ENCODE measurements at places on chromosomes 6 and 20.
A peak's percentile ranks its signal among the peaks of the same experiment; 100 is the strongest.

- no peak for DNase-seq
Observed at GRCh38 chr6:119262612-119263011, 86.9 kb downstream of the MAN1A1 start.

DNA sequence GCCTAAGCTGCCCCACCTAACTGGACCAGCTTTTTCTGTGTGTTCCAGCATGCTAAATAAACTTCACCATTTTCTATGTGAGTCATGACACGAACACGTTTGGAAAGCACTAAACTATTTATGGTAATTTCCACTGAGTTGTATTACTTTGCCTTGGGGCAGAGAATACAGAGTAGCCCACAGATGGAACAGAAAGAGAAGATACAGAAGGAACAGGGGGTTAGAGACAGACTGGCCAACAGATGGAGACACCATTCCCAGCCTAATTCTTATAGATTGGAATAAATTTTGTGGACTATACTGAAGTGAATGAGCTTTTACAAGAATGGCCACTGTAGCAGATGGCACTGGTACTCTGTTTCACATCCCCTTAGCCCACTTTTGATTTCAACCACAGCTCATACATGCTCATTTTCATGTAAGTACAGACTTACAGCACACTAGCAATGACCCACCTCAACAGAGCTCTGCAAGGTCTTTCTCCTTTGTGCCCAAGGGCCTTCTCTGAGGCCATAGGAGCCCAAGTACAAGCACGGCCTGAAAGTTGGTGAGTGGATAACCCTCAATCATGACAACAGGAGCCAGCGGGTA, 13.1 kb upstream of the NT5DC1 start:
- DNase-seq = no peak

- DNase-seq = no peak
Observed at GRCh38 chr6:33776764-33777163, 12.2 kb downstream of the LEMD2 start.

DNA sequence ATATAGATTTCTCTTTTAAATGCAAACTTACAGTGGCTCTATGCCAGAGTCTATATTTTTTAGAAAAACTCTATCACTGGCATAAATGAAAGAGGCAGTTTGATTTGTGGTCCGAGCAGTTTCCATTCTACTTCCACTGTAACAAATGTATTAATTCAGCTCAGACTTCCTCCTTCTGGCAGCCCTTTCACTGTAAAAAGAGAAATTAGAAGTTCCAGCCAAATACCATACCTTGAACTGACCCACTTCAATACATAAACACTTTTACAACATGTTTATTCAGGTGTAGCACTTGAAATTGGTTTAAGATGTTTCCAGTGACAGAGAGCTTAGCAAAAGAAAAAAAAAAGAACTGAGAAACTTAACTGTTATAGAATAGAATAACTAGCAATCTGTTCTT, 99.3 kb downstream of the BMP5 start:
- DNase-seq = no peak

GRCh38 chr6:40352006-40352405, 235.2 kb downstream of the LRFN2 start:
- no peak for DNase-seq

GRCh38 chr6:21603082-21603952, 9.8 kb downstream of the SOX4 start:
- DNase-seq = no peak

DNA sequence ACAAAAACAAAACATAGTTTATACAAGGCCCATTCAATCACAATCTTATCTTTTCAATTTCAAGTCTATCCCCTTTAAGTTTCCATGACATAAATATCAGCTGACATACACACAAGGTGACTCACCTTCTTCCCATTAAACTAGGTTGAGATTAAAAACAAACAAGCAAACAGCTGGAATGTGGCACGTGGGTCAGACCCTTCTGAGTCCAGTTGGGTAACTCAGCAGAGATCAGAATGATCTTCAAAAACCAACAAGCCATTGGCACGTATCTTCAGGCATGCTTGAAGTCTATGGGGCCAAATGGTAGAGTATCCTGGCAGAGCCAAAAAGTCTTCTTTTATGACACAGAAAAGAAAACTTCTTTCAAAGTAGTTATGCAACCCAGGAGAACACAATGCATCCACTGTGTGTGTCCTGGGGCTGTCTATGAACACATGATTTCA, 603.5 kb upstream of the CITED2 start:
- DNase-seq = peak; percentile 93

DNA sequence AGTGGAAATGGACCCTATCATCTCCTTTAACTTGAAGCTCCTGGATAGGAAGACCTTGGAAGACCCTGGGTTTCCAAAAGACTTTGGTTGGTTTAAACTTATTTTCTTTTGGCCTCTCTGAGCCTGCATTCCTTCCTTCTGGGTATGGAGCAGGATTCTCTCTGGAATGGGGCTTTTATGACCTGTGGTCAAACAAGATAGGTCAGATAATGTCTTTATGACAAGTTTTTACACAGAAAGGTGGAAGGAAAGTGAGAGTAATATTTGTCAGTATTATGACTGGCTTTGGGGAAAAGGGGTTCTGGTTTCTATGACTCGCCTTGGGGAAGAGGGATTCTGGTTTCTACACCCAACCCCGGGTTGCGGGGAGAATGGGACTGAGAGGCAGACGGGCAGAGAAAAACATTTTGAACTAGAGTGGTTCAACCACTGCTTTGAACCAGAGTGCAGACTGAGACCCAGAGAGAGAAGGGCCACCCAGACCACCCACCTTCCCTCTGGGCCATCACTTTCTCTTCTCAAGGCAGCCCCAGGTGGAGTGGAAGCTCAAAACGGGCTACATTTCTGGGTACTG, 37.6 kb upstream of the KCNK5 start:
- no peak for DNase-seq

- no peak for DNase-seq
Observed at GRCh38 chr6:129138739-129139405, 255.9 kb downstream of the LAMA2 start.

GRCh38 chr6:137571854-137572253, 77.7 kb upstream of the OLIG3 start:
- DNase-seq = peak; percentile 7

- no peak for DNase-seq
Observed at GRCh38 chr6:135798751-135799515, 52.6 kb upstream of the PDE7B start.

- no peak for DNase-seq
Observed at GRCh38 chr20:48034751-48035150, 249.5 kb upstream of the SULF2 start.

DNA sequence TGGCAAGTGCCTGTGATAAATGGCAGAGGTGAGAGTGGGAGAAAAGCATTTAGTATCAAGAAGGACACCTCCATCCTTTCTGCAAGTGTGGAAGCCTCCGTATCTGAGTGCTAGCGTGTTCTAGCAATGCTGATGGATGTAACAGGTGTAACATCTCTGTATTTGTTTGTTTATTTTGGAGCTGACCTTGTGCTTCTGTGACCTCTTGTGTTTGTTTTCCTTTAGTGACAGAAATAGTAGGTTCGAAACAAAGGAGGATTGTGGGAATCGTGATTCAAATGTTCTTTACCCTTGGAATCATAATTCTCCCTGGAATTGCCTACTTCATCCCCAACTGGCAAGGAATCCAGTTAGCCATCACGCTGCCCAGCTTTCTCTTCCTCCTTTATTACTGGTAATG, 60.4 kb downstream of the SLC22A3 start:
- DNase-seq = no peak

- DNase-seq = no peak
Observed at GRCh38 chr20:43287637-43288036, 97.9 kb upstream of the PTPRT start.

DNA sequence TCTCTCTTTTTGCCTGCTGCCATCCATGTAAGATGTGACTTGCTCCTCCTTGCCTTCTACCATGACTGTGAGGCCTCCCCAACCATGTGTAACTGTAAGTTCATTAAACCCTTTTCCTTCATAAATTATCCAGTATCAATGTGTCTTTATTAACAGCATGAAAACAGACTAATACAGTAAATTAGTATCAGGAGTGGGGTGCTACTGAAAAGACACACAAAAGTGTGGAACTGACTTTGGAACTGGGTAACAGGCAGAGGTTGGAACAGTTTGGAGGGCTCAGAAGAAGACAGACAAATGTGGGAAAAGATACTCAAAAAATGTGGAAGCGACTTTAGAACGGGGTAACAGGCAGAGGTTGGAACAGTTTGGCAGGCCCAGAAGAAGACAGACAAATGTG, 189.4 kb downstream of the HTR1B start:
- DNase-seq = no peak

DNA sequence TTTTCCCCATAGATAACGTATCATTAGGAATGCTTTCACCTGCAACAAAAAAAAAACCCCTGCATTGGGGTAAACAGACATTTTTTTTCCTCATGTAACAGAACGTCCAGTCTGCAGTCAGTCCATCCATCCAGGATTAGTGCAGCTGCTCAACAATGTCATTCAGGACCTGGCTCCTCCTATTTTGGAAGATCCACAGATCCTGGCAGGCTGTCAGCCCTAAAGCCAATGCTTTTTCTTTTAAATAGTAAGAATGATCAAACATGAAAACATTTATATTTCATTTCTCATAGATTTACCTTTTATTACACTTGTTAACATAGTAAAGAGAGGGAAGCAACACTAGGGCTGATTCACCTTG, 116.5 kb upstream of the CCDC28A start:
- DNase-seq = no peak

DNA sequence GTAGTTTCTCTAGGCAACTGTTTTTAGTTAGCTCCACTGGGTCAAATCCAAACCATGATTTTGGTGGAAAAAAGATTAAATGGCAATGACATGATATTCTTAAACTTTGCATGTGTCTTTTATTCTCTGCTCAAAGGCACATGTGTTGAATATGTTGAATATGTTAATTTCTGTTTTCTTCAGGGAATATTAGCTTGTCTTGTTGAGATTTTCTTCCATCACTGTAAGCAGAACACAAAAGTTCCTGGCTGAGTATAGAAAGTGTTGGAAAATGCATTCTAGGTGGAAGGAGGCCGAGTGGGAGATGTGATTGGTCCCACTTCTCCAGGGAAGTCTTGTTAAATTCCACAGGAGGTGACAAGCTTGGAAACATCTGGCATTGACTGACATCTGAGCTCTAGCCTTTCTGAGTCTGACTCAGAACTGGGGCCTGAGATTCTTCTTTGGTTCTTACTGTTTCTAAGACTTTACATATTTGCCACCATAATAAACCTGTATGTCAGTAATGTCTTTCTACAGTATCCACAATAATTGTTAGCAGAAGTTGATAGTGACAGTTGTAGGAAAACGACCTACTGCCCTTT, 81.1 kb downstream of the LAMA4 start:
- DNase-seq = no peak

DNA sequence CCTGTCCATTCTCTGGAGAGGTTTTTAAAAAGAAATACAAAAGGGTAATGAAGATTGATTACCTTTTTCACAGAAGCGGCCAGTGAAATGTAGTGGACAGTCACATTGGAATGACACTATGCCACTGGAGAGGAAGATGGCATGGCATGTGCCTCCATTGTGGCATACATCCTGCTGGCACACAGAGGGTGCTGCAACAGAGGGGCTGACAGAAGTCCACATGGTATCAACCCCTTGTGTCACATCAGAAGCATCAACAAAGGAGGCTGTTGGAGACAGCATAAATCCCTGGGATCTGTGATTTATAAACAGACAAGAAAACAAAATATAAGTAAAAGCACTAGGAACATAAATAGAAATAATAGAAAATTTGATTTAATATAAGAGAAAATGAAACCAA, 594.9 kb downstream of the PHF3 start:
- no peak for DNase-seq

DNA sequence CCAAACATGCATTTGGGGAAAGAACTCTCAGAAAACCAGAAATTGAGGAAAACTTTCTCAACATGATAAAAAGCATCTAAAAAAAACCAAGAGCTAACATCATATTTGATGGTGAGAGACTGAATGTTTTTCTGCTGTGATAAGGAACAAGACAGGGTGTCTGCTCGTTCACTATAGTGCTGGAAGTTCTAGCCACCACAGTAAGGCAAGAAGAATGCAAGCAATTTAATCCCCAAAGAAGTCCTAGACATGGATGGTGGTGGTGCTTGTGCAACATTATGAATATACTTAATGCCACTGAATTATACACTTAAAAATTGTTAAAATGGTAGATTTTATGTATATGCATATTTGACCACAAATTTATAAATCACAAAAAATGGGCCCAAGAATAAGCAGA, 53.4 kb downstream of the LYRM2 start:
- no peak for DNase-seq

- no peak for DNase-seq
Observed at GRCh38 chr6:37074053-37074827, 68.8 kb downstream of the FGD2 start.

GRCh38 chr6:129567374-129567773, 142.6 kb downstream of the ARHGAP18 start:
- DNase-seq = no peak

DNA sequence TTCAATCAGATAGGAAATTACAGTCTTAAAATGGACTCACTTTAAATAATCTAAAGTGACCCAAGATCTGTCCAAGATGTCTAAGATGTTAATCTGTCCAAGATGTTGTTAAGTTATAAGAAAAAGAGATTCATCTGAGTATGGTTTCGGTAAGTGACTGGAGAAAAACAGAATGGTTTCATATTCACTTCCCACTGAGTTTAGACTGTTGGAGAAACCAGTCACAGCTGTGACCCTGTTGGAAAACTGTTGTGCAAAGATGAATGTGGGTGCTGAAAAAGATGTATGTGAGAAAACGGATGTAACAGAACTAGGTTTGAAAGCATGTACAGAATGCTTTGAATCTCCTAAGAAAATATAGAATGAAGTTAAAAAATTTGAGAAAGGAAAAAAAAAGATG, 325.9 kb downstream of the COL12A1 start:
- no peak for DNase-seq

DNA sequence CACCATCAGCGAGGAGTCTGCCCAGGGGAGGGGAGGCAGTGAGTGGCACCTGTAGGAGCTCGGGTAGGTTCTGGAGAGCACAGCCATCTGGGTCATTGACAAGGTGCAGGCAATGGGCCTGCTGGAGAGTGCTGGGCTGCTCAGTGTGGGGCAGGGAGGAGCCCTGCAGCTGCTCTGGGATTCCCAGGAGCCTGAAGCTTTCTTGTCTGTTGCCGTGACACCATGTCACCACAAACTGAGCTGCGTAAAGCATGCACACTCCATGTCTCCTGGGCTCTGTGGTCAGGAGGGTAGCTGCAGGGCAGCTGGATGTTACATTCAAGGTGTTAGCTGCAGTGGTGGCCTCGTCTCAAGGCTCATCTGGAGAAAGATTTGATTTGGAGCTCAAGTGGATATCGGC, 4.5 kb upstream of the SLC22A1 start:
- DNase-seq = no peak

GRCh38 chr6:10951675-10952282, 64.9 kb downstream of the SYCP2L start:
- DNase-seq = peak; percentile 3

- no peak for DNase-seq
Observed at GRCh38 chr6:30611150-30611855, 5.7 kb downstream of the PPP1R10 start.

DNA sequence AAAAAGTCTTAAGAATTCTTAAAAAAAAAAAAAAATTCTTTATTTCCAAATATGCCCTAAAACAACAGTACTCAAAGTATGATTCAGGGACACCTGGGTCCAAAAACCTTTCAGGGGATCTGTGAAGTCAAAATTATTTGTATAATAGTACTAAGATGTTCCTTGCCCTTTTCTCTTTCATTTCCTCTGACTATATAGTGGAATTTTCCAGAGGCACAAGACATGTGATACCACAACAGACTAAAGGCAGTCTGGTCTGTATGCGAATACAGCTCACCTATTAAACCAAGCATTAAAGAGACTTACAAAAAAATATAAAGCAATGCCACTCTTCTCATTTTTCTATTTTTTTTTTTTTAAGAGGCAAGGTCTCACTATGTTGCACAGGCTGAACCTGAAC, 15.4 kb downstream of the NOL7 start:
- DNase-seq = no peak

All from epithelial cell of proximal tubule (primary cell).